Activated naive CD8-positive, alpha-beta T cell treated with anti-CD3 and anti-CD28 coated beads, Interleukin-2, amount 10 ng/mL, durations not matched to agents 7 days and 5 days (primary cell): ENCODE measurements at places on chromosomes 16 and 17. TPM values are rescaled to one million over a fixed set of nuclear protein-coding genes. Genes with fewer than 3 reads are reported as not detected.

SDR42E1 gene
- total RNA-seq: 12.5 TPM

RPGRIP1L gene
- 5.1 TPM for total RNA-seq

KCNJ18 gene
- total RNA-seq: not detected

TERB1 gene
- total RNA-seq: not detected

PIGS gene
- 63.1 TPM for total RNA-seq

GPR179 gene
- 0.06 TPM for total RNA-seq

ROGDI gene
- total RNA-seq: 9.5 TPM

GRCh38 chr17:31314782-31315100, 887 bp upstream of the EVI2B start:
- no peak for DNase-seq

GRCh38 chr16:12868788-12869187, 32.6 kb upstream of the SHISA9 start:
- DNase-seq: no peak

GRCh38 chr17:61594294-61594825, 3.3 kb upstream of the NACA2 start:
- DNase-seq: no peak

DNA sequence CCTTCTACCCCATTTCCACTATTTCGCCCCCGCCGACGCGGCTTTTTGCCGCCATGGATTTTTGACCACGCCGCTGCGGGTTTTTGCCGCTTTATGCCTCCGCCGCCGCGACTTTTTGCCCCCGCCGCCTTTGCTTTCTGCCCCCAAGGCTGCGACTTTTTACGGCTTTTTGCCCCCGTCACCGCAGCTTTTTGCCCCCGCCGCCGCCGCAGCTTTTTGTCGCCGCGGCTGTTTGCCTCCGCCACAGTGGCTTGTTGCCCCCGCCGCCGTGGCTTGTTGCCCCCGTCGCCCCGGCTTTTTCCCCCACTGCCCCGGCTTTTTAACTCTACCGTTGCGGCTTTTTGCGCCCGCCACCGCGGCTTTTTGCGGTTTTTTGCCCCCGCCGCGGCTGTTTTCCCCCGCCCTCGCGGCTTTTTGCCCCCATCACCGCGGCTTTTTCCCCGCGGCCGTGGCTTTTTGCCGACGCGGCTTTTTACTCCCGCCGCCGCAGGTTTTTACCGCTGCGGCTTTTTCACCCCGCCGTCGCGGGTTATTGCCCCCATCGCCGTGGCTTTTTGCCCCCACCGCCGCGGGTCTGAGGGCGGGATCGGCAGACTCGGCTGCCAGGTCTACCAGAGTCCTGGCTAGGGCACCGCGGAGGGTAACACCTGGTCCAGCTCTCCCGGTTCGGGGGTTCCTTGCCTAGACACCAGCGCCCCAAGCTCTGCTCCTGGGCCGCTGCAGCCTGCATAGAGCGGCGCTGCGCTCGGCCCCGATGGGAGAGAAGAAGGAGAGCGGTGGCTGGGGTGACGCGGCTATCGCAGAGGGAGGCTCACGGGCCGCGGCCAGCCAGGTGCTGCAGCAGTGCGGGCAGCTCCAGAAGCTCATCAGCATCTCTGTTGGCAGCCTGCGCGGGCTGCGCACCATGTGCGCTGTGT, 562.7 kb upstream of the WSB1 start:
- no peak for DNase-seq

- DNase-seq: no peak
Observed at GRCh38 chr17:306536-307294, 45.9 kb downstream of the RPH3AL start.

GRCh38 chr17:3693829-3694231, 2.1 kb downstream of the P2RX5 start:
- no peak for DNase-seq

DNA sequence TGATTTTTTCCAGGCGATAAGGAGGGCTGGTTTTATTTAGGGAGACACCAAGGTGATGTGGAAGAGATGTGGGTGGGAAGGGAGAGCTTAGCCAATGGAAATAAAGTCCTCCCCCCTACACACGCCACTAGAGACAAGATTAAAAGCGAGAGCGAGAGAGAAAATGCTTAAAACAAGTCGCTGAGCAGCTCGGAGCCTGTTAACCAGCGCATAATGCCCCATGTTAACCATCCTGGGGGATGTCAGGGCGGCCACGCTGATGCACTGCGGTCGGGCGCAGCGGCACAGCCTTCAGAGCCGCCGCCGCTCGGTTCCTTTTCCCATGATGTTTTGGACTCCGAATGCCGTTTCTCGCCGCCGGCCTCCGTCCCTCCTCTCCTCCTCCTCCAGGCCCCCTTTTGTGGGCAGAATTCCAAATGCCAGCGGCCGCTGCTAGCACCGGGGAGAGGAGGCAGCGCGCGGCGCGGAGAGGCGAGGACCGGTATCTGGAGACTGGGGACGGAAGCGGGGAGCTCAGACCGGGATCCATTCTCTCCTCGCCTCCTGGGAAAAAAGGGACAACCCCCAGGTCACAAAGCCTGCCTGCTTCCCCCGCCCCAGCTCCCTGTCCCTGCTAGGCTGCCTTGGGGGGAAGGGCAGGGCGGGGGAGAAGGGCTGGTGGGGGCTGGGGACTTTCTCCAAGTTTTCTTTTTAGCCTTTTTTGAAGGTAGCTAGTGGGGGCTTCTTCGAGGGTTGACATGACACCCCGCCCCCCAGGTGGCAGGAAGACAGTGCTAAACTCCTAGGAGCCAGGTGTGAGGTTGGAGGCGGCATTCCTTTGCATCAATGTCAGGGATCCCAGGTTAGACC, 98.1 kb upstream of the CCL2 start:
- no peak for DNase-seq

DNA sequence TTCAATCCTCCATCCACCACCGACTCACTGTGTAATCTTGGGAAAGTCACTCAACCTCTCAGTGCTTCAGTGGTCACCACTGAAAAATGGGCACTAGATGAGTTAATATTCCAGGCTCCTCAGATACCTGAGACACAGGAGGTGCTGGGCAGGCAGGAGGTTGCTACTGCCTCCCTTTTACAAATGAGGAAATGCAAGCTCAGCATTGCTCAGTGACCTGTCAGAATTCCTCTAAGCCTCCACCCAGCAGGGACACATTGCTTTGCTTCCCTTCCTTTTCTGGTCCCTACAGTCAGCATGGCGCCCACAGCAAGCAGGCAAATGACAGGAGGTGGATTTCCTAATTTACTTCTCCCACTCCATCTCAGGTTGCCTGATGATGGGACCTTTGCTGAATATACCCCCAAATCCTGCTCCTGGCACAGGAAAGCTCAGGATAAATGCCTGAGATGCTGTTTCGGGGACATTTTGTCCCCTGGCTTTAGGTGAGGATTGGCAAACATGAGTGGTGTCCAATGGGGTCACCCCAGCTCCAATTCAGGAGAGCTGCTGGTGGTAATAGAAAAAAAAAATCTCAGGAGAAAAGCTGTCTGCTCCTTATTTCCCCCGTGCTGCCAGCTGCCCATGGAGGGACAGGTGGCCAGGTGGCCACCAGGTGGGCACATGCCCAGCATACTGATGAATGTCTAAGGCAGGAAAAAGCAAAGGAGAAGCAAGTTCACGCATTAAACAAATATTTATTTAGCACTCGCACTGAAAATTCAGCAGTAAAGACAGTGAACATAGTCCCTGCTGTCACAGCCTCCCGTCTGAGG, 5.0 kb upstream of the KRT13 start:
- DNase-seq: no peak

- no peak for DNase-seq
Observed at GRCh38 chr17:6450926-6451832, 6.9 kb downstream of the PIMREG start.

DNA sequence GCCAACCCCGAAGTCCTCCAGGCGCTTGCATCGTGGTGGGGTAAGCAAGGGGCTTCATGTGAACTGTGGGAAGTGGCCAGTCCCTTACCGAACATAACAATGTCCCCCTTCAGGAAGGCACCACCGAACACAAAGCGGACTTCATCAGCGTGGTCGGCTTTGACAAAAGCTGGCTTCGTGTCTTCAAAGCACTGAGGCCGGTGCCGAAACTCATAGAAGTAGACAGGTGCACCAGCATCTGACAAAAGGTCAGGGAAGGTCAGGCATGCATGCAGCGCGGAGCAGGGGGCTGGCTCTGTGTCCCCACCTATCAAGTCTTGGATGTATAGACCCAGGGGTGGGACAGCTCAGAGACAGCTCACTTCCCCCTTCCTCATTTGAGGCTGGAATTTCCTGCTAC, 16.6 kb upstream of the CES1 start:
- DNase-seq: no peak

DNA sequence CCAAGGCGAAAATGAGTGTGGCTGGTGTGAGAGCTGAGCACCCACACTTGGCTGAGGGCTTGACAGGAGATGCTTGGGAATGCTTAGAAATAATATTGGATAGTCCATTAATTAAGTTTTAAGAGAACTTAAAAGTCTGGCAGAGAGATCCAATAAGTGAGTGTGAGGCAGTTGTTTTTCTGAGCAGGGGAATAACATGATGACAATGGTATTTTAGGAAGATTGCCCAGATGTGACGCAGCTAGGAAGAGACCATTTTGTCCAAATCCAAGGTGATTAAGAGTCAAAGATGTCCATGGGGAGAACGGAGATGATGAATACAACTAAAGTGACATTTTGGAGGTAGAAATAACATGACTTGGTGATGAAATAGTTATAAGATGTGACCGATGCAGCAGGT, 102.8 kb upstream of the AXIN2 start:
- DNase-seq: no peak

DNA sequence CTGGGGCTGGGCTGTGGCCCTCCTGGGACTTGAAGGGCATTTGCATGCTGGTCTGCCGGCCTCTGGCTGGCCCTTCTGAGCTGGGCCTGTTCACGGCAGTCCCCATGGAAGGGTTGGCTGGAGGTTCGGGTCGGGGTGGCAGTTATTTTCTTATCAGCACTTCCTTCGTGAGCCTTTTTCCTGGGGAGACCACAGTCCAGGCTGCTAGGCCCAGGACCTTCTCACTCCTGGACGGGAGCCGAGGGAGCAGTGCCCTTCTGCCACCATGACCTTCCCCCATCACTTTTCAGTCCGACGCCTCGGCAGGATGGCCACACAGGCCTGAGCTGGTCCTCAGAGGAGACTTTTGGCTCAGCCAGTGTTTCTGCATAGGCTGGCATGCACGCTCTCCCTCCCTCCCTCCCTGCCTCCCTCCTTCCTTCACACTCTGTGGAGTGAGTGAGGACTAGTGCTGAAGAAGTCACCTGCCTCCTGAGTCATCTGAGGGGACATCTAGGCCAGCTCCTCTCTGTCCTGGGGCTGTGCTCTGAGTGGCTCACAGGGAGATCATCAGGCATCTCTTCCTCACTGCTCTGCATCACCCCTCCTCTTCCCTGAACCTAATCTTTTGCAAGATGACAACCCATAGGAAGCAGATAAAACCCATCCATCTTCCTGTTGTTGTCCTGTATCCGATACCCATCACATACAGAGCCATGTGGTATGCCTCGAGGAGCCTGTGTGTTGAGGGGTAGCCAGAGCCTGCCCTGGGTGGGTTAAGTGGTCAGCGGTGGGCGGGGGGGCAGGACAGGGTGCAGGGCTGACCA, 109.7 kb downstream of the RAP1GAP2 start:
- DNase-seq: no peak

DNA sequence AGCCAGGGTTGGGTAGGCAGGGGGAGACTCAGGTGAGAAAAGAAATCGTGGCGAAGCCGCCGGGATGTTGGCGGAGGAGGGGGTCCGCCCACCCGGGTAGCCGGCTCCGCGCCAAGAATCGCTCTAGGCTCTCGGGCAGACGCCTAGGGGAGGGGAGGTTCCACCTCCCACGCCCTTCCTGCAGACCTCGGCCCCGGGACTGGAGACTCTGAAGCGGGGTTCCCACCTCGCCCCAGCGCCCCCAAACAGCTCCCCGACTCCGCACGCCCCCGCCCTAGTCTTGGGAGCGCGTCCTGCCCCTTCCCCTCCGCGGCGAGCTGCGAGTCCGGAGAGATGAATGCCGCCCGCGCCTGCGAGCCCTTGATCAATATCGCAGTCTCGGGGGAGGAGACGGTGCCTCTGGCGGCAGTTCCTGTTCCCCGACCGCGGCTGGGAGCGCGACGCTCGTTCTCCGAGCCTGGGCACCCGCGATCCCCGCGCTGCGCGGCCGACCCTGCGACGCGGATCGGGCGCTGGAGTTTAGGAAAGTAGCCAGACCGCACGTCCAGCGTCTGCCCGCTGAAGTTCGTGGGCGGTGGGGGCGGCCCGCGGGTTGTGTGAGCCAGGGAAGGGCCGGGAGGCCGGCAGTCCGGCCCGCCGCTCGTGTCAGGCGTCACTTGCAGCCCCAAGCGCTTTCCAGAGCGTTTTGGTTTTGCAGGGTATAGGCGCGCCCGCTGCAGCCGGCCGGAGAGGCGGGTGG, 790 bp downstream of the CRHR1 start:
- peak; percentile 58 for DNase-seq

GRCh38 chr17:41792845-41793783, 6.6 kb upstream of the JUP start:
- DNase-seq: no peak

GRCh38 chr17:43814714-43815113, 18.2 kb downstream of the MPP3 start:
- no peak for DNase-seq

- DNase-seq: no peak
Observed at GRCh38 chr16:52581530-52581929, 34.6 kb upstream of the TOX3 start.

DNA sequence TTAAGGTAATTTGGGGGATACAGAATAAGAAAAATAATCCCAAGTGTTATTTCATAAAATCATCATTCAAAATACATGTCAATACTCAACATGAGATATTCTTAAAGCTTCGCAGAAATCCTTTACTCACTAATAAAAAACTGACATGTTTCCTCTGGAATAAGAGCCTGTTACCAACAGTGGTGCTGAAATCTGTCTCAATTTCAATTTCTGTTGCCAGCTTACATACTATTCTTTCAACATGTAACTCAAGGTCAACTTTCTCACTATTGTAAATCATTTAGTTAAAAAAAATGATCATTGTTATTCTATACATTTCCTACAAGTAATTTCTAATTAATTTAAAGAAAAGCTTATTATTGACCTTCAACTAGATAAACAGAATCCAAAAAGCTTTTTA, 67.9 kb downstream of the CEP95 start:
- no peak for DNase-seq

GRCh38 chr16:19542138-19542821, 13.2 kb upstream of the VPS35L start:
- no peak for DNase-seq

DNA sequence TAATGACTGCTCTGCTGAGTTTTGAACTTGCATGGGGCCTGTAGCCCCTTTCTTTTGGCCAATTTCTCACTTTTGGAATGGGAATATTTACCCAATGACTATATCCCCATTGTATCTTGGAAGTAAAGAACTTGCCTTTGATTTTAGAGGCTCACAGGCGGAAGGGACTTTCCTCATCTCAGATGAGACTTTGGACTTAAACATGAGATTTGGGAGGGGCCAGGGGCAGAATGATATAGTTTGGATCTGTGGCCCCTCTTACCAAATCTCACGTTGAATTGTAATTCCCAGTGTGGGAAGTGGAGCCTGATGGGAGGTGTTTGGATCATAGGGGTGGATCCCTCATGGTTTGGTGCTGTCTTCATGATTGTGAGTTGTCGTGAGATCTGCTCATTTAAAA, 42.7 kb upstream of the SDK2 start:
- DNase-seq: no peak

- no peak for DNase-seq
Observed at GRCh38 chr17:60355663-60356594, 36.0 kb downstream of the USP32 start.
